ENCODE measurements at places on chromosomes 12 and 14.

GRCh38 chr14:47919997-47920396 is 244.6 kb upstream of the MDGA2 start:
- DNase-seq: no peak

DNA sequence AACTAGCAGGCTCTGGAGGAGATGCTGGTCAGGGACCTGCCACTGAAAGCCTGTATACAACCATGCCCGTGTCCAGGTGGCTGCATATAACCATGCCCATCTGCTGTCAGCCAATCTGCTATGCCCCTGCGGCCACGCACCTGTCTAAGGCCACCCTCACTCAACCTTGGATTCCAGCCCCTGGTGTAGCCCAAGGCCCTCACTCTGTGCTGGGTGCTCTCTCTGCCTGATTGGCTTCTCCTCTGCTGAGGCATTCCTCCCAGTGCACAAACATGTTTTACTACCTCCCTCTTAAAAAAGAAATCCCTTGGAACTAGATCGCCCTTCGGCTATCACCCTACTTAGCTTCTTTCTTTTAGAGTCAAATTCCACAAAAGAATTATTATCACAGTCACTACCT is 45.5 kb downstream of the ZFP36L1 start:
- DNase-seq: no peak

DNA sequence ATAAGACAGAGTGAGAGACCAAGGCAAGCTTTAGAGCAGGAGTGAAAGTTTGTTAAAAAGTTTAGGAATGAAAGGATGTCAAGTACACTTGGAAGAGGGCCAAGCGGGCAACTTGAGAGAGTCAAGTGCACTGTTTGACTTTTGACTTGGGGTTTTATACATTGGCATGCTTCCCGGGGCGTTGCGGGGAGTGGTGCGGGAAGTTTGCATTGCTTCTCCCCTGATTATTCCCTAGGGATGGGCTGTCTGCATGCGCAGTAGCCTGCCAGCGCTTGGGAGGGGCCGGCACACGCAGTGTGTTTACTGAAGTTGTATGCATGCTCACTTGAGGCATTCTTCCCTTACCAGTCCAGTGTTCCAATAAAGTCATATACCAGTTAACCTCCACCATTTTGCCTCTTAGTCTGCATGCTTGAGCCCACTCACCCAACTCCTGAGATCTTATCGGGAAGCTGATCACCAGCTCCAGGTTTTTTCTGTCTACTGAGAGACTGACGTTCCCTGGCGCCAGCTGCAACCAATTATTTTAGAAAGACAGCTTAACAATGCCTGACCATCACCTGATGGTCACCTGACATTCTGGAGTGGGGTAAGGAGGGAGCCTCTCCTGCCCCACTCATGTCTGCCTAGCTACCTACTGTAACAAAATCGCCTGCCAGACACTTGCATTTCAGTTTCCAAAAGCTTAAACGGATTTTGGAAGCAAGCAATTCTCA is 53.2 kb downstream of the DACT1 start:
- DNase-seq: no peak

DNA sequence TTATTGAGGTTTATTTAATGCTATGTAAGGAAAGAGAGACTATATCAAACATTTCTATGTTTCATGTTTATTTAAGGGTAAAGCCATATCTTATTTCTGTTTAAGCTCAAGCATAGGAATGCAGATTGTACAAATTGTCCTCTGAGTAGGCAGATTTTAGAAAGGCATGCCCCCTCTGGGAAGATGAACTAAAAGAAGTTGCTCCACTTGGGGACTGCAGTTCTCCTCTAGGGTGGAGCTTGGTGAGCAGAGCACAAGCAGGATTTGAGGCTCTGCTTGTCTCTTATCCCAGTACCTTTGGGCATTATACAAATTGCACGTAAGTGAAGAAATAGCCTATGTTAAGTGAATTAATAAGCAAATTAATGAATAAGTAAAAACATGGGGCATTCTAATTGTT is 96.2 kb upstream of the PDE3A start:
- no peak for DNase-seq

DNA sequence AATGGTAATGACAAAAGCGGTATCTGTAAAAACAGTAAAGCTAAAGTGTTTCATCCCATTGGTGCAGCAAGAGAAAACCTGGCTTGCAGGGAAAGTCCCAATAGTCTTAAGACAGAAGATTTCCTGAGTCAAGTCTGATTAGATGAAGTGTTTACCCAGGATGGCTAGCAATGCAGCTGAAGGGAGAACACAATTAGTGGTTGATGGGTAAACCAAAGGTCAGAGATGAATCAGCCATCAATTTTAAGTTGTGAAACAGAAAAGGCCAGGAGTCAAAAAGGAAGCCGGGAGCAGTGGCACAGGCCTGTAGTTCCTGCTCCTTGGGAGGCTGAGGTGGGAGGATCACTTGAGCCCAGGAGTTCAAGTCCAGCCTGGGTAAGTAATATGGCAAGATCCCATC is 52.6 kb downstream of the SEC23A start:
- no peak for DNase-seq

DNA sequence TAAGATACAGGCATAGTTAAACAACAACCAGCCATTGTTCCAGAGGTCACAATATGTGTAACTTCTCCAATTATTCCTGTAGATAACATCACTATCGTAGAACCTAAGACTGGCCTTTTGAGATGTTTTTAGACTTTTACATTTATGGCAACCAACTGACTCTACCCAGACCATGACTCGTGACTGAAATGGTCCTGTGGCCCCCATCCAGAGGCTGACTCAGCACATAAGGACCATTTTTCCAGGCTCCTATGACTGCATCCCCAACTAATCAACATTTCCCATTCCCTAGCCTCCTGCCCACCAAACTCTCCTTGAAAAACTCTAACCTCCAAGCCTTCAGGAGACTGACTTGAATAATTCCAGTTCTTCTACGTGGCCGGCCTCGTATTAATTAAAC is 52.6 kb upstream of the NID2 start:
- no peak for DNase-seq

- DNase-seq: no peak
Measured at GRCh38 chr14:28494196-28494595, 272.4 kb upstream of the FOXG1 start.

Measured in occipital lobe (tissue), 3 donors.